Activated naive CD8-positive, alpha-beta T cell treated with anti-CD3 and anti-CD28 coated beads, Interleukin-2, amount 10 ng/mL, durations not matched to agents 7 days and 5 days (primary cell): ENCODE measurements at places on chromosomes 7 and 10. TPM values are rescaled to one million over a fixed set of nuclear protein-coding genes. Genes with fewer than 3 reads are reported as not detected.

DNA sequence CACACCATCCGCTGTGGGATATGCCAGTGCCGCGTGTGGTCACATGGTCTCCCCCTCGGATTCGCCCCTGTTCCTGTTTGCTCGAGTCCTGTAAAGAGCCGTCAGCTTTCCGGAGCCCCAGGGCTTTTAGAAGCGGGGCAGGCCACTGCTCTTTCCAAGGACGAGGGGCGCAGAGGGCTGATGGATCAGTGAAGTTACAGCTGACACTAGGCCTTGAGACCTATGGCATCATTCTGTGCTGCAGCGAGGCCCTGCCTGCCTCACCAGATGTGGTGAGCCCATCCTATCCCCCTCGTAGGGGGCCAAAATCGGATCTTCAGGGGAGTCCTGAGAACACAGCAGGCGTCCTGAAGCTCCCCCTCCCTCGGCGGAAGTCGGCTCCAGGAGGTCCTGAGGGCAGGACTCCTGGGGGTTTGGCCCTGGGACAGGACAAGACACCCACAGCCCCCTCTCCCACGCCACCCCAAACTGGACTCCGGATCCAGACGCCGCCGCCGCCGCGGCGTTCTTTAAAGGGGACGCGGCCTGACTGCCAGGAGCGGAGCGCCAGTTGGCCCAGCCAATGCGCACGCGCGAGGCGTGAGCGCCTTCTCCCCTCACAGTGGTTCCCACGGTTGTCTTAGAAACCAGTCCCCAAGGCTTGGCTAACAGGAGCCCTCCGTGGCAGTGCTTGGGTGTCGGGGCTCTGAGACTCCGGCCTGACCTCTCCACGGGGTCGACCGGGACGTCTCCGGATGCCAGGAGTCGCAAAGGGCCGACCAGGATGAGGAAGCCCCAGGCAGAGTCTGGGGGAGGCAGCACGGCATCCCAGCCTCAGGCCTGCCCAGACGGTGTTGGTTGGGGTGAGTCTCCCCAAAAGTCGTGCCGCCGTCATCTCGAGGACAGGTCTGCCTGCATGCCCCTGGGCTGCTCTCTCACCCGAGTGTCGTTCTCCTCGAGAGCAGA lies 371.7 kb downstream of the ZNF716 start:
- no peak for DNase-seq

AVL9 gene
- total RNA-seq: 35.9 TPM

- no peak for DNase-seq
Measured at GRCh38 chr7:25735674-25736242, 416.2 kb upstream of the NFE2L3 start.

DNA sequence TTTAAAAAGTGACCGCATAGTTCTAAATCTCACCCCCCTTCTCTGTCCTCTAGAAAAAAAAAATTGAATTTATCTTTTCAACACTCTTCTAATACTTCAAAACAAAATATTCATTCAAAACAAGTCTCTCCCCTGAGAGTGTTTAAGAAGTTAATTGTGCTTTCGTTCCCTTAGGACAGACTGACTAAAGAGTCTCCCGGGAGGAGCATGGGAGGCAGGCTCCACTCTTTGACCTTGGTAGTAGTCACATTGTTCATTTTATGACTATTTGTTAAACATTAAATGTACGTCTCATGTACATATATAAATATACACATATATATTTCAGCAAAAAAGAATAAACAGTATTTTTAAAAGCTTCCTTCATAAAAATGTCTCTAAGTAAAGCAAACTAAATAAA lies 35.3 kb upstream of the SPOCK2 start:
- no peak for DNase-seq

DNA sequence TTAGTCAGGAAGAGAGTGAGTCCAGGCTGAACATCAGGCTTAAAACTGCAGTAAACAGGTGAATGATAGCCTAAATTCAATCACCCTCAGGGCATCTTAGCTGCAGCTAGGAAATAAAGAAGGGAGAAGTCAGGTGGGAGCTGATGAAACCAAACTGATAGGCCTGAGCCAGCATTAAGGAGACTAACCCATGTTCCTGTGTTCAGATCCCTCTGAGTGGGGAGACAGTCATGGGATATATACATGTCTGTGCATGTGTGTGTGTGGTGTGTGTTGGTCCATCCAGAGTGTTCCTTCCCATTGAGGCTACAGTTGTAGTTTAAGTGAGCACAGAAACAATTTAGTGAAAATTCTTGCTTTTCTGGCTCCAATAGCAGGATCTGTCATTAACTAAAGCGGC lies 480.9 kb downstream of the PHTF2 start:
- DNase-seq: no peak

NCF1 gene
- 4.4 TPM for total RNA-seq

- no peak for DNase-seq
Measured at GRCh38 chr10:129179972-129180678, 286.9 kb upstream of the MGMT start.

DNA sequence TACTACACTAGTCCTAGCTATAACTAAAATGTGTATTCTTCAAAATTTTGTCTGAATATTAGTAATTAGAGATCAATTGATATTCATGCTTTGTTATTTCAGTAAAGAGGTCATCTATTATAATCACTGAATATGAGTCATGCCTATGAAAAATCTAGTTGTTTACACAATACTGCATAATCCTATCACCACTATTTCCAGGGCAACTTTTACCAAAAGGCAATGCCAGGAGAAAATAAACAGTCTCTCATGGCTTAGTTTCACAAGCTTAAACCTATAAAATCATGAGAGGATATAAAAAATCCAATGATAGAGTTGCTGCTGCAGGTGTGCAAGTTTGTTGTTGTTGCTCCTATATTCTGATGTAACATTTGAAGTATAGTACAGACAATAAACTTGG lies 149.9 kb upstream of the COL1A2 start:
- no peak for DNase-seq
